ENCODE measurements at places on chromosomes 5 and 9. TPM values are rescaled to one million over a fixed set of nuclear protein-coding genes. Genes with fewer than 3 reads are reported as not detected.

The HRH2 gene
- 0.14 TPM for polyA plus RNA-seq

The AK8 gene
- 1.9 TPM for polyA plus RNA-seq

The ZNF483 gene
- polyA plus RNA-seq: 2.7 TPM

The GRM6 gene
- polyA plus RNA-seq: not detected

DNA sequence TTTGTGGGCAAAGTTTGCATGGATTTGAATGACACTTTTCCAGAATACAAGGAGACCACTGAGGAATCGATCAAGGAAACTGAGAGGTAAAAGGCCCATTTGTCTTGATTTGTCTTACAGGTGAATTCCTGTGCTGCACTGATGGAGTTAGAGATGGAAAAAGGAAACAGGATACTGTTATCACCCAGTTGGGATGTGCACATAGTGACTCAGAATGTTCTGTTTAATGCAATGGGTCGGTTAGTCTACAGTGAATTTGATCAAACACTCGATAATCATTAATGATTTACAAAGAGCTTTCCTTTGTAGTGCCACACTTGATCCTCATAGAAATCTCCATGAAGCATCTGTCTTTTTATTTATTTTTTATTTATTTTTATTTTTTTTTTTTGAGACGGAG lies 64.7 kb downstream of the GDA start:
- no peak for DNase-seq
- H3K27me3 ChIP-seq: peaks cover 3% of the 10 kb centered on the region
- H3K4me3 ChIP-seq: no peak overlapping the region
- no peaks in the 10 kb centered on the region for H3K36me3 ChIP-seq

DNA sequence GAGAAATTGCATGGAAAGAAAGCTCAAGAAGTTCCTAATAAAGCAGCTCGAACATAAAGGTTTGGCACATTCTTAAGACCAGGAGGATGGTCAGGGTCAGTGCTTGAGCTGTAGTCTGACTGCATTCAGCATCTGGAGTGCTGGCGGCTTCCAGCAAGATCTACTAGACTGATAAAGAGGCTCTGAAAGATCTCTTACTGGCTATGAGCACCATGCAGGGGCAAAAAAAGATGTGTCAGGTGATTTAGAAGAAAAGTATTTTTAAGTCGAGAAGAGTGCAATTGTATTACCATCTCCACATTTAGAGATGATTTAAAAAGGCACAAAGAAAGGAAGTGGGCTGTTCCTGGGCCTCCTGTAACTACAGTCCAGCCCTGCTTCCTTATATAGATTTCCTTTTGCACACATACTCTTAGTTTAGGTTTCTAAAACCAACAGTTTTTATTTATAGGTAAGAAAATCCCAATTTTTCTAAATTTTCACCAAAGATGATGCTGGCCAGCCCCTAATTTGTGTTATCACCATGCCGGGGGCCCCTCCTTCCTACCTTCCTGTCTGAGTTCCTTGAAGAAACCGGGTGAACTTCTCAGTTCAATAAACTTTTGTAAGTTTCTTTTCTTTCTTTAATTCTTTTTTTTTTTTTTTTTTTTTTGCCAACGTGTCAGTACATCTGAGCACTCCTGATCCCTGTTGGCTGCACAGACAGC lies 65.9 kb upstream of the PLPP1 start:
- no peaks in the 10 kb centered on the region for H3K36me3 ChIP-seq
- H3K27ac ChIP-seq: peak overlapping the region; percentile 0
- peaks cover 3% of the 10 kb centered on the region for H3K27me3 ChIP-seq
